ENCODE measurements at places on chromosomes 12 and 14.

- no peak for DNase-seq
Observed at GRCh38 chr12:95083471-95083870, 10.1 kb upstream of the NR2C1 start.

GRCh38 chr14:32808644-32809043 lies 130.0 kb upstream of the NPAS3 start:
- peak; percentile 46 for DNase-seq

GRCh38 chr14:46230540-46230939 lies 421.0 kb downstream of the RPL10L start:
- no peak for DNase-seq

- no peak for DNase-seq
Observed at GRCh38 chr12:112992541-112993398, 14.5 kb downstream of the OAS2 start.

DNA sequence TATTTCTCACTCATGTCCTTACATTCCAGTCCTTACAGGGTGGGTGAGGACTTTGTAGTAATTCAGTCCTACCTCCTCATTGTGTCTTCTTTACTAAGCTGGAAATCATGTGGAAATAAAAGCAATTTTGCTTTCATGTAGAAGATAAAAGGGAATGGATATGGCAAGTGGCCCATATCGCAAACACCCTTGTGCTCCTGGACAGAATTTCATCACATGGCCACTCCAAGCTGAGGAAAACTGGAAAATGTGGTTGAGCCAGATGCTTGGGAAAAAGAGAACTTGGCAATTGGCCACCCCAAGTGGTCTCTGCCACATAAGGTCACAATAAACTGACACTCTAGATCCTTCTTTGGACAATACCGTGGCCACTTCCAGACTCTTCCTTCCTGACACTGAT lies 64.2 kb upstream of the IFNG-AS1 start:
- DNase-seq: no peak

GRCh38 chr12:3600039-3600720 lies 109.2 kb downstream of the PRMT8 start:
- DNase-seq: no peak

GRCh38 chr12:93059925-93060665 lies 131.0 kb upstream of the EEA1 start:
- no peak for DNase-seq

DNA sequence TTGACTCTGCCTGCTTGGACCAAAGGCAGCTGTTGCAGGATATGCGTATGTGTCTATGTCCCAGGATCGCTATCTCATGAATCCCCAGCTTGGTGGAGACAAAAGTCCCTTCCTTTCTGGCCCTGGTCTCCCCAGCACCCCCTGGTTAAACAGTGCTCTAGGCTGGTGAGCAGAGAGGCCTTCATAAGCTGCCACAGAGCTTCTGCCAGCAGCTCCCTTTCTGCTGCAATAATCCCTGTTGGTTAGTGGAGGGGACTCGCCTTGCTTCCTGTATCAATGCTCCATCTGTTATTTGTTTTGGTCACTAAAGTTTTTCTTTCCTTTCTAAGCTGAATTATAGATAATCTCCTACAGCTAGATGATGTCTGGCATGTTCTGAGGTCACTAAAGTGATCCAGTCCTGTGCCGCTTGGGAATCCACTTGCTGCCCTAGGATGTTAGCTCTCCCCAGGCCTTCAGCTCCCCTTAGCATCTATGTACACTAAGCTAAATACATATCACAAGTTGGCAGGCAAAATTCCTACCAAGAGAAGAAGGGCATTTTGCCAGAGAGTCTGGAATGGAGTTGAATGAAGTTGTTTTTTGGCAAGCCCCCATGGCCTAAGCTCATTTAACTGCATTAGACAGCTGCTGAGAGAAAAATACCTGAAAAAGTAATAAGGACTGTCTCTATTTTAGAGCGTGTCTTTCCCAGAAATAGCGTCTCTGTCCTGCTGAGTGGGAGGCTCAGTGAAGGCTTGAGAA lies 47.8 kb downstream of the RDH12 start:
- no peak for DNase-seq

DNA sequence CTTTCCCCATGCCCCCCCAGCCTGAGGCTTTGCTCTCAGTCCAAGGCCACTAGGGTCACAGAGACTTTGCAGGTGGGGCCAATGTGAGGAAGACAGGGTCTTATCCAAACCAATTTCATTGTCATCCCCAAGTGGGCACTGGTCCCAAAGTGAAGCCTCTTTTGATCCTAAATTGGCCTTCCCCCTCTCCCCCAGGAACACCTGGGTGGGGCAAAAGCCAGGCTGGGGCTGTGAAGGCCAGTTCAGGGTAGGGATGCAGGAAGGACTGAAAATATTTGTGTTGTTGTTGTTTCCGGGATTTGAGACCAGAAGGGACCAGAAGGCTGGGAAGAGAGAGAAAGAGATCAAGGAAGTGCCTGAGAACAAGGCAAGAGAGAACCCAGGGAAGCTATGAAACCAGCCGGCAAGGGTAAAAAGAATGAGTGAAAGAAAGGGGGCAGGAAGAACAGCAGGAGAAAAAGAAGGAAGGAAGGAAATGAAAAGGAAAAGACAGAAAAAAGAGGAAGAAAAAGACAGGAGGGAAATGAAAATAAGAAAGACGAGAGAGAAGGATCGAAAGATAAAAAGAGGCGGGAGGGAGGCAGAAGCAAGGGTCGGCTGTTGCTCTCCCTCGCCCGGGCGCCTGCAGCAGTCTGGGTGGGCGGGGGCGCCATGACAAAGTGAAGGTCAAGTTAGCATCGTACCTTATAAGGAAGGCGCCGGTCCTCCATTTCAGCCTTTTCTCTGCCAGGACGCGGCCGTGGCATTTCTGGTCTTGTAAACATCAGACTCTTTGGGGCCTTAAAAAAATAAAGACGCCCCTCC lies 7.4 kb upstream of the HOXC11 start:
- DNase-seq: no peak

Measured in NCI-H2081 treated with DMSO at 0.1 percent for 48 hours (cell line).